ENCODE measurements at places on chromosomes 7 and 10. TPM values are rescaled to one million over a fixed set of nuclear protein-coding genes. Genes with fewer than 3 reads are reported as not detected.

DNA sequence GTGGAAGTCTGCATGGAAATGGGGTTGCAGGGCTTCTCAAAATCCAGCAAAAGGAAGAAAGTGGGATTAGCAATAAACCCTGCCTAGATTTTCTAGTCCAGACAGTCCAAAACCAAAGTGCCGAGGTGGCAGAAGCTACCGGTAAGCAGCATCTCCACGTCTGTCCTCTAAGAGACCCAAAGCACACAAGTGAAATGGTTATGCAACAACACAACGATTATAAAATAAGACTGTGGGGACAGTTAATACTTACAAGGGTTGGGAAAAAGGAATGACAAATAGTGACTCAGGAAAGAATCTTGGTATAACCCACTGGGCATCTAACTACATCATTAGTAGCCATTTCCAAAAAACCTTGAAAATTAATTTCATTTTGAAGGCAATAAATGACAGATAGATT, 24.7 kb downstream of the CREB3L2 start:
- peaks cover 21% of the 10 kb centered on the region for H3K4me1 ChIP-seq
- no peak overlapping the region for H3K4me3 ChIP-seq
- H3K36me3 ChIP-seq = no peaks in the 10 kb centered on the region
- peak overlapping the region; percentile 95 for H3K27ac ChIP-seq

DNA sequence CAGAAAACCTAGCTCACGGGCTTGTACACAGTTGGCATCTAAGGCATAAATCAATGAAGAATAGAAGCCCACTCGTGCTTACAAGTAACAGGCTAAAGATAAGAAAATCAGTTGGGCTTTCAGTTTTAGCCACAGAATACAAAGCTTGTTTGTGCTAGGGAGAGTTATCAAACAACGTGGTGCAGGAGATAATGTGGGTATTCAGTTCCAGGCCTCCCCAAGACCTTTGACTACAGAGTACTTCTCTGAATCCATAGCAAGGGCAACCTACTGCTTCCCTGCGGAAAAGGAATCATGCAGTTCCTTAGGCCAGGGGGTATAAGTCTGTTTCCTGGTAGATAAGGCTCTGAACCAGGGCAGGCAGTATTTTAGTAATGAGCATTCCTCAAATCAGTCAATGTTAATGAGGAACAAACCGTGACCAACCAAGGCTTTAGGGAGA, 219.5 kb upstream of the CSTF2T start:
- H3K4me1 ChIP-seq = no peaks in the 10 kb centered on the region
- no peaks in the 10 kb centered on the region for H3K27me3 ChIP-seq
- no peak overlapping the region for H3K4me3 ChIP-seq
- DNase-seq = no peak
- no peaks in the 10 kb centered on the region for H3K36me3 ChIP-seq
- no peak overlapping the region for H3K27ac ChIP-seq

DNA sequence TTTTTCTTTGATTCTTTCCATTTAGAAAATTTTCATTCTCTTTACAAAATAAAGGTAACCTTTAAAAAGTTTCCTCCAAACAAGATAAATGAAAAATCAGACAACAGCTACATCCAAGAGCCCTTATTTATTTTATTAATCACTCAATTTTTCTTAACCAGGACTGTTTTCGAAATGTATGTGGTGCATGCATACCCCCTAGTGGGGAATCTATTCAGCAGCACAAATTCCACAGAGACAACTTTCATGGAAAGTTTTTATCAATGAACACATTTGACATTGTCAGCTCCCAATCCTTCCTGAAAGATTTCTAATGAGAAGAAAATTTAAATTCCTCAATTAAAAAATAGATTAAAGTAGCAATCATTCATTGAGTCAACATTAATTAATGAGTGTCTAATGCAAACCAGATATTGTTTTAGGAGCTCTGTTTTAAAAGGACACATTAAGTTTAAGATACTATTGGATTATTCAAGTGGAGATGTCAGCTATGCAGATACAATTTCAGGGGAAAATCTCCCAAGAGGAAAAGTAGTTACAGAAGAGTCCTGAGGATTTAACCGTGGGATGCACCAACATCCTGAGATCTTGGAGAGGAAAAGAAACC, 5.2 kb upstream of the HTR7 start:
- H3K36me3 ChIP-seq = no peaks in the 10 kb centered on the region
- H3K27ac ChIP-seq = no peak overlapping the region
- no peaks in the 10 kb centered on the region for H3K4me1 ChIP-seq
- DNase-seq = no peak
- H3K4me3 ChIP-seq = no peak overlapping the region

- H3K36me3 ChIP-seq = no peaks in the 10 kb centered on the region
- H3K27me3 ChIP-seq = no peaks in the 10 kb centered on the region
- DNase-seq = no peak
- H3K4me1 ChIP-seq = no peaks in the 10 kb centered on the region
- H3K4me3 ChIP-seq = no peak overlapping the region
These were observed 52.9 kb downstream of the LYZL2 start for GRCh38 chr10:30576641-30577040.

DNA sequence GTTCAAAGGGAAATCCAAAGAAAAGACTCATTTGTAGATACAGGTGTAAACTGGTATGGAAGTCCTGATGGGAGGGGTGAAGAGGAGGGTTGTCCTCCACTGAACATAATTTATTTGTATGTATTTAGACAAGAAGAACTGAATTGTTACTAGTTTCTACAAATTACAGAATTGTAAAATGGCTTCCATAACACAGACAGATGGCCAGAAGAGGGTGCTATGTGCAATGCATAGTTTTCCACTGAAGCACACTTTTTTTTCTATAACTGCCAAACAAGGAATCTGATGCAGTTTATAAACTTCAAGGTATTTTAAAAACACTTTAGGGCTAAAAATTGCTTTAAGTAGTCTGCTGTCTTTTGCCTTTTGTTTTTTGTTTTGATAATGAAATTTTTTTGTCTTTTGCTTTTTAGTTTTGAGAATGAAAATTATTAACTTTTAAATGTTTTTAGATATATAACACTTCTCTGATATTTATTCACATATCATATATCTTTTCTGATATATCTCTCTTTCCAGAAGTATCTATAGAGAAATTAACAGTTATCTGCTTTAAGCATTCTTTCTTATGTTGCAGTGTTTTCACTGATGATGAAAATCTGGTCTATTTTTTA, 58.5 kb downstream of the PHYHIPL start:
- no peak overlapping the region for H3K27ac ChIP-seq
- no peak overlapping the region for H3K4me3 ChIP-seq
- H3K27me3 ChIP-seq = no peaks in the 10 kb centered on the region
- no peaks in the 10 kb centered on the region for H3K36me3 ChIP-seq
- no peak for DNase-seq
- H3K4me1 ChIP-seq = no peaks in the 10 kb centered on the region

DNA sequence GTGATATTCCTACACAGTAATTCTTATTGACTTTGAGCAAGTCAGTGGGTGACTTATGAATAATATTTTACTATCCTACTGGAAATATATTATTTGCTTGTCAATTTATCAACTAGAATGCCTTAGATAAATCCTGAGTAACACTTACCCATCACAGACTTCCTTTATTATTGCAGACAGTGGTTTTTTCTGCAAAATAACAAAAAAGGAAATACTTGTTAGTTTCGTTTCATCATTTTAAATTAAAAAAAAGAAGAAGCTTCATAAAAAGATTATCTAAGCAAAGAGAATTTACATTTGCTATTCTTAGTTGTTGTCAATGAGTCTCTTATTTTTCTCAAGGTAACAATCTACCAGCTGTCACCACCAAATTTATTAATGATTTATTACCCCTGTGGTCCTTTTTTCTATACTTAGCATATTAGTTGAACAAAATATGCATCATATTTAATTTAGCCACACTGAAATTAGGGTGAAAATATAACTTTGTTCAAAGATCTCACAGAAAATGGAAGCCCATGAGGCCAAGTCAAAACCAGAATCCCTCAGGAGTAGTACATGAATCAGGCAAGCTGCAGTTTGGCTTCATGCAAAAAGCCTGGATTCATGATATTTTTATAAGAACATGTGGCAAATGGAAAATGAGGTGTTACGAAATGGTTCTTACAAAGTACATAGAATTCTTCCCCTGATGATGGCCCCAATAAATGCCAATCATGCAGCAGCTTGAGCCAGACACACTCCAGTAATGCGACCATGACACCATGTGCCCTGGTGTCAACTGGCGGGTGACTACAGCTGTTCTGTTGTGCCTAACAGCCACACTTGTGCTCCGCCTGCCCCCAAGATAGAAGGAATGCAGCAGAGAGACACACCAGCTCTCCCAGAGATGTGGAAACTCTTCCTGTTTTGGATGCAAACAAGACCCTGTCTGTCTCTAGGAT, 132.6 kb downstream of the ELMO1 start:
- H3K27me3 ChIP-seq = no peaks in the 10 kb centered on the region
- H3K4me1 ChIP-seq = no peaks in the 10 kb centered on the region
- no peak for DNase-seq
- no peak overlapping the region for H3K4me3 ChIP-seq
- no peaks in the 10 kb centered on the region for H3K36me3 ChIP-seq

DNA sequence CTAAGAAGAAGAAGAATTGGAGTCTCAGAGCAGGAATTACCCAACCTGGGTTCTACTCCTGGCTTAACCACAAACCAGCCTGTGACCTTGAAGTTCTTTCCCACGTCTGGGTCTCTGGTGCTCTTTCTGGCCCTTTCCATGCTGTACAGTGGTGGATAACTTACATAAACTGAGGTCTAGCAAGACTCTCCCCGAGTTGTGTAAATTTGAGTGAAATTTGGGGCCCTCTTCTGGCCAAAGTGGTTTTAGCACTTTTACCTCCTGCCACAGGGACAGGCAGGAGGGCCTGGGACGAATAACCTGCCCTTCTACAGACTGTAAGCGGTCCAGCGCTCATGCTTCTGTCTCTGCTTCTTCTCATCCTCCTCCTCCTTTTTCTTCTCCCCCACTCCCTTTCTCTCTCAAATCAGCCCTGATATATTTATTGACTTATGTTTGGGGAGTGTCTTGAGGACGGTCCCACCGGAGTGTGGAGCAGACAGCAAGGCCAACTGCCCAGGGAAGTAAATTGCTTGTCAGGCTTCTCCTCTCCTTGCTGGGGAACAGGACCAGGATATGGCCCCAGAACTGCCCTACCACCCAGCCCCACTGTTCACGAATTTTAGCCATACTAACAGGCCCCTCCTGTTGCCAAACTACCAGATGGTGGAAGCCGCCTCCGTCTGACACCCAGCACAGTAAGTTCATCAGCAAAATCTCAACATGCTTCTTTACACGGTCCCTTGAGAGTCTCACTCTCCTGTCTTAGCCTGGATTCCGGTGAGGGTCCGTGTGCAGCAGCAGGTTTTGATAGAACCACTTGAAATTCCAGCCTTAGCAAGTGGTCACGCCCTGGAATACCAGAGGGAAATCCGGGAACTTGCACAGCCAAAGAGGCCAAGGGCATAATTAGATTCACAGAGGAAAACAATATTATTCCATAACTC, 4.0 kb upstream of the SH3PXD2A start:
- no peak overlapping the region for H3K27ac ChIP-seq
- no peaks in the 10 kb centered on the region for H3K27me3 ChIP-seq
- H3K4me3 ChIP-seq = no peak overlapping the region
- no peaks in the 10 kb centered on the region for H3K4me1 ChIP-seq
- H3K36me3 ChIP-seq = no peaks in the 10 kb centered on the region

DNA sequence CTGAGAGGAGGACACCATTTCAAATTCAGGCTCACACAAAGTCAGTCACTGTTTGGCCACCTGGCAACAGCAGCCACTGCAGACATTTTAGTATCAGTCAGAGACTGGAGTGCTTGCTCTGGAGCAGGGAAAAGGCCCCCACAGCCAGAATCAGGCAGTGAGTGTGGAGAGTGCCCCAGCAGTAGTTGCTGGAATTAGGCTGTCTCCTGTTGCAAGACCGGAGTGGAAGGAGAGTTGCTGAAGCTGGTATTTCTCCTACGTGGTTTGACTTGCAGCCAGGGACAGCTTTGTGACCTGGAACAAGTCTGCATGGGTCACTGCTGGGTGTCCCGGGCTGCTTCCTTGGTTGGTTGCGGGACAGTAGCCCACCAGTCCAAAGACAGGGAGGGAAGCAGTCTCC, 78.4 kb upstream of the TMEM168 start:
- H3K27ac ChIP-seq = no peak overlapping the region
- no peaks in the 10 kb centered on the region for H3K36me3 ChIP-seq
- no peaks in the 10 kb centered on the region for H3K4me1 ChIP-seq
- DNase-seq = no peak
- H3K27me3 ChIP-seq = no peaks in the 10 kb centered on the region
- H3K4me3 ChIP-seq = no peak overlapping the region

GRCh38 chr10:129880191-129880870, 83.7 kb downstream of the EBF3 start:
- no peak overlapping the region for H3K27ac ChIP-seq
- H3K27me3 ChIP-seq = no peaks in the 10 kb centered on the region
- no peak overlapping the region for H3K4me3 ChIP-seq
- DNase-seq = no peak
- H3K4me1 ChIP-seq = no peaks in the 10 kb centered on the region
- H3K36me3 ChIP-seq = no peaks in the 10 kb centered on the region

Gene EEPD1
- total RNA-seq = 12.3 TPM

GRCh38 chr10:35050568-35050967, 39.6 kb downstream of the CUL2 start:
- no peaks in the 10 kb centered on the region for H3K4me1 ChIP-seq
- DNase-seq = no peak
- no peak overlapping the region for H3K27ac ChIP-seq
- no peaks in the 10 kb centered on the region for H3K27me3 ChIP-seq

- no peaks in the 10 kb centered on the region for H3K36me3 ChIP-seq
- no peaks in the 10 kb centered on the region for H3K27me3 ChIP-seq
- no peak overlapping the region for H3K27ac ChIP-seq
- DNase-seq = no peak
These were observed 129.9 kb downstream of the ZNF92 start for GRCh38 chr7:65503434-65504152.

Gene BTBD16
- not detected for total RNA-seq

GRCh38 chr10:96271016-96271815, at the start of gene BLNK:
Gene BLNK (minus strand): TSS chr10:96271569. CDS start chr10:96271398, 171 bp downstream.
- H3K27ac ChIP-seq = no peak within 1 kb of the TSS
- H3K4me1 ChIP-seq = no peaks in the 10 kb centered on the region
- DNase-seq = peak; percentile 35
- H3K36me3 ChIP-seq = no peaks in the 10 kb centered on the region
- H3K27me3 ChIP-seq = no peaks in the 10 kb centered on the region

Gene EXOC6
- total RNA-seq = 4.9 TPM

Gene CCDC136
- total RNA-seq = 13.0 TPM

Gene C10orf53
- not detected for total RNA-seq

- no peak for DNase-seq
- no peaks in the 10 kb centered on the region for H3K27me3 ChIP-seq
- no peak overlapping the region for H3K4me3 ChIP-seq
These were observed 7.3 kb upstream of the PNLIPRP2 start for GRCh38 chr10:116613471-116613870.

Gene NPC1L1
- total RNA-seq = not detected

Gene CYP2W1
- total RNA-seq = not detected

- H3K36me3 ChIP-seq = no peaks in the 10 kb centered on the region
- H3K4me3 ChIP-seq = no peak overlapping the region
- H3K4me1 ChIP-seq = no peaks in the 10 kb centered on the region
These were observed 3.1 kb downstream of the TBC1D12 start for GRCh38 chr10:94405406-94405805.

- no peak for DNase-seq
- no peaks in the 10 kb centered on the region for H3K36me3 ChIP-seq
- H3K4me3 ChIP-seq = peak overlapping the region; percentile 91
- H3K4me1 ChIP-seq = peaks cover 4% of the 10 kb centered on the region
- H3K27me3 ChIP-seq = no peaks in the 10 kb centered on the region
- no peak overlapping the region for H3K27ac ChIP-seq
These were observed 23.0 kb downstream of the ZFAND2A start for GRCh38 chr7:1136841-1137516.

All from uterus (tissue), 4 donors.